ENCODE measurements at places on chromosomes 12 and 14.

- no peak for DNase-seq
Measured at GRCh38 chr14:78567343-78567742, 397.2 kb downstream of the NRXN3 start.

GRCh38 chr12:132384916-132385774, 55.8 kb upstream of the GALNT9 start:
- DNase-seq, result no peak

- DNase-seq, result no peak
Measured at GRCh38 chr14:81454572-81455218, 54.6 kb upstream of the STON2 start.

- DNase-seq, result no peak
Measured at GRCh38 chr12:43812057-43812456, 5.9 kb upstream of the TWF1 start.

- DNase-seq, result peak; percentile 49
Measured at GRCh38 chr12:53180931-53181645, 363 bp upstream of the CSAD start.

DNA sequence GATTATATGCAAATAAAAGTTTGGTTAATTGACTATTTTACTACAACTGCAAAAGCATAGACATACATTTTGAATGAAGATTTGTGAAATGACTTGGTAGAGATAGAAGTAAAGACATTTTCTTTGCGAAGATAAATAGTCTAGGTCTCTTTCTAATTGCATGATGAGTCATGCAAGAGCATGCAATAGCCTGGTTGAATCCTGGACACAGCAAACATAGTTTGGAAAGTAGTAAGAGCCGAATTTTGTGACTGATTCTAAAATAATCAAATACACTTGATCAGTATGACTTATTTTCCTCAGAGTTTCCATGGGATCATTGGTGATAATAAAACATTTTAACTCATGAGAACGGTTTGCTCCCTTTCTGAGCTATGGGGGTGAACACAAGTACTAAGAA, 27.7 kb upstream of the CAND1 start:
- DNase-seq, result no peak

DNA sequence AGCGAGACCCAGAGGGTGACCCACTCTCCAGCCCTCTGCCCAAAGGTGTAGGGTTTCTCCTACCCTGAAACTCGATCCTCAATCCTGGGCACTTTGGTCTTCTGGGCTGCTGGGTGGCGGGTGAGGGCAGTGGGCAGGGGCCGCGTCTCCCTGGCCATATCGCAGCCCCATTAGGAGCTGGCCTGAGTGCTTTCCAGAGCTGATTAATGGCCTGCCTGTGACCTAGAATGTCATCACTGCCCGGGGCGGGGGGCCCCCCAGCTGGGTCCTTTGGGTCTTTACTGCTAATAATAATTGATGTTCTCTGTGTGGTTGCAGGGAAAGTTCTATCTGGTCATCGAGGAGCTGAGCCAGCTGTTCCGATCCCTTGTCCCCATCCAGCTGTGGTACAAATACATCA, 47.8 kb downstream of the HRK start:
- no peak for DNase-seq

DNA sequence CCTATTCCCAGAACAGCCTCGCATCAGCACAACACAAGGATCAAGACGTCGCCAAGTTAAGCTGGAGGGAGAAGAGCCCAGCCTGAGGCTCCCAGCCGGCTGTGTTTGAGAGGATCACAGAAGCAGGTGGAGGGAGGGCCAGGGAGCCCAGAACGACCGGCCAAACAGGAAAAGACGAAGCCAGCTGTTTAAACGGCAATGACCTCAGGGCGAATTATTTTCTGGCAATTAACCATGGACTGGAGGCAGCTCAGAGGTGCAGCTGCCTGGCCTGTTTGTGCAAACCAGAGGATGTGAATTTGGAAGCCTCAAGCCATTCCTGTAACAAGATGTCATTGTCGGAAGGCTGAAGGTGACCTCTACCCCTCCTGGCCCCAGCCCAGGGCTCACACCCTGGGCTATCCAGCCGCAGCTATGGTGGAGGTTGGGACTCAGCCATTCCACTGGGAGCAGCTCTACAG, 175.8 kb upstream of the PRMT8 start:
- no peak for DNase-seq
